ENCODE measurements at places on chromosomes 1 and 21.

GRCh38 chr1:48227165-48228013 is 4.9 kb downstream of the SLC5A9 start:
- no peak for DNase-seq

- DNase-seq = no peak
Measured at GRCh38 chr1:22325531-22326371, 125.9 kb upstream of the ZBTB40 start.

DNA sequence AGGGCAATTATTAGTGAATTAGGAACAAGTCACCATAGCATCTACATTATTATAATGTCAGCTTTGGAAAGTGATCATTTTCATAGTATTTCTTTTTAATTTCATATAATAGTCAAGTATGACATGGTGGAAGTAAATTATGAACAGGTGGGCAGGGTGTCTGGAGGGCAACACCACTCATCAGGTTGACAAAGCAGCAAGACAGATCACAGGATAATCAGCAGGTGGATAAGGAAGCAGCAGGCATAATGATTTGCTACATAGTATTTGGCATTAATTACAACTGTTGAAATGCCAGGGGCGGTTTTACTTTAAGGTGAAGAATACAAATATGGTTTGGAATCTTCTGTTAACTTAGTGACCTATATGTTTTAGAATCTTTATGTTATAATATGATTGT is 1342.2 kb downstream of the PLA2G4A start:
- DNase-seq = no peak

DNA sequence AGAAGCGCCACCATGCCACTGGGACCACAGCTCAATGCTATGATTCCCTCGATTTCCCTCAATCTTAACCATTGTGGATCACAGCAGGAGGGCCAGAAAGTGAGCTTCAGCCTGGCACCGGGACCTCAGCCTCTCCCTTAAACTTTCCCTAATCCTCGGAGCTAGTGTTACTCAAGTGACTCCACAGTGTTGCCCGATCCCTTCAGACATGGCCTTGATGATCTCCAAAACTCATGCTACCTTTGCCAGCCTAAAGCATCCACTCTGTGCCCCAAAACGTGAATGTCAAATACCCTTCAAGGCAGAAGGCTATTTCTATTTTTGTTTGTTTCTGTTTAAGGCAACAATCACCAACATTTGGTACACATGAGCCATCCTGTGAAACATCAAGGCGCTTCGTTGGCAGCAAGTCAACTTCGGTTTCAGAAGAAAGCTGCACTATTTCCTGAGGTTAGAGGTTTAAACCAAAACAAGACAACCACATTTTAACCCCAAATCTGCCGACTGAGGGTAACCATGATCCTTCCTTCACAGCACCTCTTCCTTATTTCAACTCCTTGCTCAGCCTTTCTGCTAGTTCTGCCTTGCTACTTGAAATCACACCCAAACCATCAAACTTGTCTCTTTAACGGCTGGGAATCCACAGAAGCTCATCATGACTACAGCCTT is 94.4 kb upstream of the KRTAP19-8 start:
- DNase-seq = no peak

- no peak for DNase-seq
Measured at GRCh38 chr1:24594328-24594598, 38.4 kb downstream of the NCMAP start.

GRCh38 chr1:41810446-41810845 is 108.3 kb downstream of the HIVEP3 start:
- peak; percentile 29 for DNase-seq

DNA sequence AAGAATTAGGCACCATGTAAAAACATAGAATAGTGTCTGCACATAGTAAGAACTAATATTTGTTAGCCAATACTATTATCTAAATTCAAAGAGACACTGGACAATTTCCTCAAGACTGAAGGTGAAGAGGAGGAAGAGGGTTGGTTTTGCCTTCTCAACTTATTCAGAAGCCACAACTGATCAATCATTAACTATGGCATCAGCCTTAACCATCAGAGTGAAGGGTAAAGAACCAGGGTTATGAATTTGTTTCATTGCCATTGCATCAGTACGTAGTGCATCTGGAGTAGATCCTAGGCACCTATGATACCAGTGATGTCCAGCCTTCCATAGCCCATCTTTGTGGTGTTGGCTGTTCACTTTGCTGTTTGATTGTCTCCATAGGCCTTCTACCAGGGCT is 421.7 kb upstream of the DEPDC1 start:
- no peak for DNase-seq

DNA sequence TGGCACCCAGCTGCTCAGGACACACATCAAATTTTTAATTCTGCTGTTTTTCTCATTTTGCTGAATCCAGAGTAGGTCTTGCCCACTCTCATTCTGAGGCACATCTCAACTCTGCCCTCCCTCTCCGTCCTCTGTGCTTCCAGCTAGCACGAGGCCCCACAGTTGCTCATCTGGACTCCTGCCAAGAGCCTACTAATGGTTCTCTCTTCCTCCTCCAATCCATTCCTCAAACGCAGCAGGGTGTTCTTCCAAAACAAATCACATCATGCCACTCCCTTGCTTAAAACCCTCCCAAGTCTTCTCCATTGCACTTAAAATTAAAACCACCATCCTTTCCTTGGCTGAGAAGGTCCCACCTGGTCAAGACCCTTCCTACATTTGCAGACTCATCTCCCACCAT is 49.8 kb upstream of the SCAF4 start:
- DNase-seq = no peak

Measured in neural crest cell (in vitro differentiated cells).